ENCODE measurements at places on chromosomes 1 and 21.

- no peak for DNase-seq
These were observed 11.0 kb downstream of the SFPQ start for GRCh38 chr1:35181790-35182455.

GRCh38 chr1:244919320-244920282 lies 55.3 kb upstream of the HNRNPU start:
- DNase-seq: no peak

GRCh38 chr1:236141447-236142252 lies 689 bp upstream of the GPR137B start:
- DNase-seq: no peak

DNA sequence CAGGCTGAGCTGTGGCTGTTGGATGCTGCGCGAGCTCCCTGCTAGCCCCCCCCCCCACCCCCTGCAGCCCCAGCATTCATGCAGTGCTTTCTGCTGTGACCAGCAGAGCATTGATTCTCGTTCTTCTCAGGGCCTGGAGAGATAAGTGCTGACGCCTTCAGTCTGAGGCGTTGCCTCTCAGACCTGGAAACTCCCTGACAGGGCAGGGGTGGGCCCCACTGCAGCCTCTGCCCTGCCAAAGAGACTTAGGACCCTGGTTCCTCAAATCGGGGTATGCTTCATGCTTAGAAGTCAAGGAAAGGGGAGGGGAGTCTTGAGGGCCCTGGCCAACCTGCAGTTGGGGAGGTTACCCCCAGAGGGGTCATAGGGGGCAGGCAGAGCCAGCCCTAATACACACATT lies 38.5 kb downstream of the PTPRF start:
- no peak for DNase-seq

GRCh38 chr21:27681841-27682240 lies 715.0 kb upstream of the ADAMTS5 start:
- DNase-seq: no peak

DNA sequence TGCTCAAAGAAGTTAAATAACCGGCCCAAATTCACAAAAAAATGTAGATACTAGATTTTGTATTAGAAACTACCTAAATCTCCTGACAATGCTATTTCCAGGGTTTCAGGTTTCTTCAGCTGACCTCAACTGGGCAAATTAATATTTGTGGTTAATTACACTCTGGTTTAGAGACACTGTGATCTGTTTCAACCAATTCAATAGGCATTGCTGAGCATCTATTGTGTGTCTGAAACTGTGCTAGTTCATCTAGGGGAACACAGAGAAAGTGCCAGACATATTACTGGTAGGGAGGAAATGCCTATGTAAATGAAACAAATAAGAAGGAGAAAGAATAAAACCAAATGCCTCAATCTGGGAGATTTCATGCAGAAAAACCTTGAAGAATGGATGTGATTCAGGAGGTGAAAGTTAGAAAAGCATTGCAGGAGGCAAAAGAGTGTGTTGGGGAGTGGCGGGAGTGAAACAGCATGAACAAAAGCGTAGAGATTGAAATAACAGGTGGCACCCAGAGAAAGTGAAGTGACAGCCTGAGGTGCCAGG lies 51.3 kb upstream of the IVNS1ABP start:
- DNase-seq: no peak

GRCh38 chr21:42089093-42089631 lies 18.0 kb downstream of the UMODL1 start:
- no peak for DNase-seq

DNA sequence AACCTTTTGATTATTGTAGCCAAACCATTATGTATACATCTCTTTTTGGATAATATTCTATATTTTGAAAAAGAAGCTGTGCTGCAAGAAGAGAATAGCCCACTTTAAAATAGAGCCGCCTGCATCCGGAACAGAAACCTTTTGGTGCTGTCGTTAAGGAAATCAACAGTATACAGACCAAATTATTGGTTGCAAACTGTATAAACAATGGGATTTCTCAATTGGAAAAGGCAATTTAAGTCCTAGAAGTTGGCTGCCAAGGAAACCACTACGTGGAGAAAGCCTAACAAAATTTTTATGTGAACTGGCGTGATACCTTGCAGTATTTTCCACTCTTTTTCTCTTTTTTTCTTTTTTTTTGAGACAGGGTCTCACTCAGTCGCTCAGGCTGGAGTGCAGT lies 25.8 kb downstream of the DESI2 start:
- DNase-seq: no peak

GRCh38 chr21:35256468-35256988 lies 207.4 kb upstream of the RUNX1 start:
- no peak for DNase-seq

DNA sequence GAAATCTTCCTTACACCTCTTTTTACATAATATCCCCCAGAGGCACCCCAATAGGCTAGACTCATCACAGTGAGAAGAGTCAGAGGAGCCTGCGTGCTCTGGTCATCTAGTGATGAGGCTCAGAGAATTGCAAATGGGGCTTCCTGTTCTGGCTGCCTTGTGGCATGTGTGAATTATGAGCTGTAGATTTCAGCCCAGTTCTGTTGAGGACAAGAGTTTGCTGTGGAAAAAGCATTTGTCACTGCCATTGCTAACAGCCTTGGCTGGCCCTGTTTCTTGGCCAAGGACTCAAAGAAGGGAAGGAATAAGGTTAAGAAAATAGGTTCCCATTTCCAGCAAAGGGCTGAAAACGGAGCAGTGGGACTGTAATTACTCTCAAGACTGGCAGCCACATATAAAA lies 30.7 kb downstream of the MRAP start:
- DNase-seq: no peak

DNA sequence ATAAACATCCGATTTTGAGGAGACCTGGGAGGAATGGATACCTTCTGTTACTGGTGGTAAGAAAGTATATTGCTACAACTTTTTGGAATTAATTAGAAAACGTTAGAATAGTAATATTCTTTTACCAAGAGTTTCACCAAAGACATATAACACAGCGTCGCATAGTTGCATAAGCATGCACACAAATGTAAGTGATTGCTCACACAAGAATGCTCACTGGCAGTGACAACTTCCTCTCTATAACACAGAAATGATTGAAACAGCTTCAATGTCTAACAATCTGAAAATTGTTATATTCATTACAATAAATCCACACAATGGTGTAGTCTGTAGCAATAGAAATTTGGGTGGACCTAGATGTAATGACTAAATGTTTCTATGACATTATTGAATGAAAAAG lies 998.6 kb downstream of the TTLL7 start:
- DNase-seq: no peak

DNA sequence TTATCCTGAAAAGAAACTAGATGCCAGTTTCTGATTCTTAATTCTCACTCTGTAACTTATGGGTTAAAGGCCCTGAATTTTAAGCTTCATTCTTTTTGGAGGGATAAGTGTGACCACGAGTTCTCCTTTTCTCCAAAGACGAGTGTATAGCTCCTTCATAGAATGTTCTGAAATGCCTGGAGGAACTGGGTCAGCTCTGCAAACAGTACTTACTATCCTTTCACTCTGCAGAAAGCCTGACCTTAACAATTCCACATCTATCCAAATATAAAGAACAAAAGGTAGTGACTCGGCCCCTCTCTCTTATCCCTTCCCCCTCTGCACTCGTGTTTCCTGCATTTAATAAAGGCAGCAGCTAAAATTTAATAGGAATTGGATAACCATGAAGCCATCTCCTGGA lies 150.5 kb downstream of the LYPLAL1 start:
- no peak for DNase-seq

DNA sequence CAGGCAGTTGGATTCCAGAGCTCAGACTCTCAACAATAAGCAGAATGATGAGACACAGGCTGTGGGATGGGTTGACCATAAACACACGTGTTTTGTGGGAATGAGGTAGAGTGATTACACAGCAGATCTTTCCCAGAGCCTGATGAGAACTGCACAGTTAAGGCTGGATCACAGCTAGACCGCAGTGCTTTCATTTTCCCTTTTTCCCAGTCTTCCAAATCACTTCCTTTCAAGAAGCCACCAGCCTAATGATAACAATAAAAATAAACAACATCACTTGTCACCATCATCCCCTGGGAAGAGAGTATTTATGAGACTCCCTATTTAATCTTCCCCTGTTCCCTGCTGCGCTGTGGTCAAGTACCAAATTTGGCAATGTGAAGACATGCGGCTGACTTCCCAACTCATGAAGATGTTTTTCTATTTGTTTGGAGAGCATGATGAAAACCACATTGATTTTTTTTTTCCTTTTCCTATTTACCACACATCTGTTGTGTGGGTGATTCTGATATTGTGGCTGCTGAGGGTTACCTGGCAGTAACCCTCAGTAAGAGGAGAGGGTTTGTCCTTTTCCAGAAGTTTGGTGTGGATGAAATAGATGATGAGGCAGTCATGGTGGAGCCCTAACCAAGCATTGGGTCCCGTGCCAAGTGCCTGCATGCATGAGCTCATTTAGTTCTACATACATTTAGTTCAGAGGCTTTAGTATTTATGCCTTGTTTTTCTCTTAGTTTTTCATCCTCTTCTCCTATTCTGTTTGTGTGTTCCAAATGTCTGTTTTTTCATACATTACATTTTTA lies 248.9 kb upstream of the HOOK1 start:
- DNase-seq: no peak

DNA sequence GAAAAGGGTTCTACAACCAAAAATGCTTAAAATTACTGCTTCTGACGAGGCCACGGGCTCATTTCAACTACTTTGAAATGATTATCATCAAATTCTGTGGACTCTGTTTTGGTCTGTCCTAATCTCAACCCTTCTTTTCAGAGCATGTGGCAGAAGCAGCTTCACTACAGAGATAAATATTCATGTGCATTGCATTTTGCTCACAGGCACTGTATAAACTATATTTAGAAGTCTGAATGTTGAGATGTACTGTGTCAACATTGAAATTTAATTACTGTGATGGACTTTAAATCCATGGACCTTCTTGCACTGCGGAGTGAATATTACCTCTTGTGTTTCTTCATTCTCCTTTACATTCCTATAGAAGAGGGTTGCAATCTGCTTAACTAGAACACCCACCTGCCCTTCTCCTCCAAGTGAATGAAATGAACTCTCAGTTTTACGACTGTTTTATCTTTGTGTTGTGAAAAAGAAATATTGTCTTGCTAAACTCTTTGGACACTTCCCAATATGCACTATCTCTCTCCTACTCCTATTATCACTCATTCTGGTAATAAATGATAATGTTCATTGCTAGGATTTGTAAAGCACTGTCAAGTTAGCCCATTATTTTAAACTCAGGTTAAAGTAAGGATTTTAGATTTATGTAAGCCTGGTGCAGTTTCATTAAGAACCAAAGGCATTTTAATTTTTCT lies 281.2 kb upstream of the ST6GALNAC5 start:
- no peak for DNase-seq

GRCh38 chr1:7719468-7720094 lies 51.5 kb upstream of the VAMP3 start:
- DNase-seq: no peak

- no peak for DNase-seq
These were observed 18.9 kb upstream of the TUT4 start for GRCh38 chr1:52571783-52572182.

DNA sequence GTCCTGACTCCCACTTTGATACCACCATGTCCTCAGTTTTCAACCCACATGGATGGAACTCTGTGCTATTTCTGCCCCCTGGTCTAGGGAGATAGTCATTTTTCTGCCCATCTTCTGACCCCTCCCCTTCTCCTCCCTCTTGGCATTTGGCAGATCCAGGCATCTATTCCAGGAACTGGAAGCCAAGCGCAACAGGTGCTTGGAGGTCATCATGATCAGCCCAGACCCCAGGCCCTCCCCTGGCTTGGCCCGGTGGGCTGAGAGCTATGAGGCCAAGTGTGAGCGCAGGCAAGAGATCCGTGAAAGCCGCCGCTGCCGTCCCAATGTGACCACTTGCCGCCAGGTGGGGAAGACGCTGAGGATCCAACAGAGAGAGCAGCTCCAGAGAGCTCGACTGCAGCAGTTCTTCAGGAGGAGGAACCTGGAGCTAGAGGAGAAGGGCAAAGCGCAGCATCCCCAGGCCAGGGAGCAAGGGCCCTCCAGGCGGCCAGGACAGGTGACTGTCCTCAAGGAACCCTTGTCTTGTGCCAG lies 4.0 kb downstream of the TRAF3IP3 start:
- DNase-seq: no peak

DNA sequence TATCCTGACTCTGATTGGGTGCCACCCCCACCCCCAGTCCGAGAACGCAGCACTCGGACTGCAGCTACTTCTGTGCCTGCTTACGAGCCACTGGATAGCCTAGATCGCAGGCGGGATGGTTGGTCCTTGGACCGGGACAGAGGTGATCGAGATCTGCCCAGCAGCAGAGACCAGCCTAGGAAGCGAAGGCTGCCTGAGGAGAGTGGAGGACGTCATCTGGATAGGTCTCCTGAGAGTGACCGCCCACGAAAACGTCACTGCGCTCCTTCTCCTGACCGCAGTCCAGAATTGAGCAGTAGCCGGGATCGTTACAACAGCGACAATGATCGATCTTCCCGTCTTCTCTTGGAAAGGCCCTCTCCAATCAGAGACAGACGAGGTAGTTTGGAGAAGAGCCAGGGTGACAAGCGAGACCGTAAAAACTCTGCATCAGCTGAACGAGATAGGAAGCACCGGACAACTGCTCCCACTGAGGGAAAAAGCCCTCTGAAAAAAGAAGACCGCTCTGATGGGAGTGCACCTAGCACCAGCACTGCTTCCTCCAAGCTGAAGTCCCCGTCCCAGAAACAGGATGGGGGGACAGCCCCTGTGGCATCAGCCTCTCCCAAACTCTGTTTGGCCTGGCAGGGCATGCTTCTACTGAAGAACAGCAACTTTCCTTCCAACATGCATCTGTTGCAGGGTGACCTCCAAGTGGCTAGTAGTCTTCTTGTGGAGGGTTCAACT lies 2.1 kb downstream of the RBM15 start:
- DNase-seq: no peak

GRCh38 chr1:71304125-71304524 lies 223.3 kb upstream of the ZRANB2 start:
- DNase-seq: no peak

- no peak for DNase-seq
These were observed 137.8 kb downstream of the BARHL2 start for GRCh38 chr1:90579212-90579802.

GRCh38 chr1:31401241-31401640 lies 11.8 kb upstream of the SERINC2 start:
- no peak for DNase-seq

GRCh38 chr1:205236951-205237475 lies 9.3 kb downstream of the TMCC2 start:
- no peak for DNase-seq

- no peak for DNase-seq
These were observed 146.4 kb downstream of the SYT2 start for GRCh38 chr1:202563818-202564217.
